ENCODE measurements at places on chromosomes 3 and 15. TPM values are rescaled to one million over a fixed set of nuclear protein-coding genes. Genes with fewer than 3 reads are reported as not detected.

- peak; percentile 75 for DNase-seq
Observed at GRCh38 chr3:168531116-168531515, 435.4 kb upstream of the GOLIM4 start.

- peak; percentile 50 for DNase-seq
Observed at GRCh38 chr3:65953881-65954733, 84.6 kb downstream of the MAGI1 start.

- peak; percentile 85 for DNase-seq
Observed at GRCh38 chr3:179037351-179037750, 34.3 kb downstream of the ZMAT3 start.

DNA sequence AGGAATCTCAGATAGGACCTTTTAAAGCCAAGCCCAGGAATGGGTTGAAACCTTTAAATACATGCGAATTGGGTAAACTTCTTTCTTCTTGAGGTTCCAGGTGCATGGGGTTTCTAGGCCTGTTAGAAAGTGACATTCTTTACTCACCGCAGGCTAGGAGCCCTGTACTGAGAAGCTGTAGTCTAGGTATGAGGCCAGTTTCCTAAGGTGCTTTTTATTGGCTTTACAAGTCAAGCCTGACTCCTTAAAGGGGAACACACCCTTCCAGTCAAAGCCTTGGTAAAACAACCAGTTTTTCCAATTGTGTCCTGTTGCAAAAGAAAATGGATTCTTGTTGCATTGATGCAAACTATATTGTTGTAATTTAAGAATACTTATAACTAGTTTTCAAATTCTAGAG is 76.1 kb upstream of the ATP11B start:
- no peak for DNase-seq

DNA sequence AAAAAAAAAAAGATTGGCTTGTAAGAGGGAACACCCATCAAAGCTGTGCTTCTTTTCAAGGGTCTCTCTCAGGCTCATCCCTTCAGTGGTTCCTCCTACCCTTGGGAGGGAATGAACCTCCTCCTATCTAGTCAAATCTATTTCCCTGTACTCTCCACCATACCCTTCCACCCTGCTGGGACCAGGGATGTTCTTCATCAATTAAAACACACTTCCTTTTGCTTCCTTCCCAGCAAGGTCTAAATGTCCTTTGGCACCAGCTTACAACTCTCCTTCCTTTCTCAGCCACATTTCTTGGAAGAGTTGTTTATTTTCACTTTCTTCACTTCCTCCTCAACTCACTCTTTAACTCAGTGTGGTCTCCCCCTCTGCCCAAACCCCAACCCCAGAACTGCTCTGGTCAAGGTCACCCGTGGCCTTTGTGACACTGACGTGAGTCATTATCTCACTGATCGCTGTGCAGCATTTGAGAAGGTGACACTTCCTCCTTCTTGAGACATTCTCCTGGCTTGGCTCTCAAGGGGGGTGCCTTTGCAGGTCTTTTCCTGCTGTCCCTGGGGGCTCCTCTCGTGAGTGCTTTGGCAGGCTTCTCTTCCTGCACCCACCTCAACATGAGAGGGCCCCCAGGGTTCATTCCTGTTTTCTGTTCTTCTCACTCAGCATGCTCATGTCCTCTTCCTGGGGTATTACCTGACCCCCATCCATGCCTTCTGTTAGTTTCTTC is 210.5 kb upstream of the TLE3 start:
- DNase-seq, result no peak

GRCh38 chr3:127151251-127151564 is 41.7 kb upstream of the PRR23E start:
- DNase-seq, result no peak

The SPTBN5 gene
- 2.1 TPM for total RNA-seq

GRCh38 chr15:64282701-64283100 is 73.3 kb downstream of the CSNK1G1 start:
- DNase-seq, result no peak

- DNase-seq, result no peak
Observed at GRCh38 chr3:10511809-10512494, 6.6 kb upstream of the ATP2B2 start.

DNA sequence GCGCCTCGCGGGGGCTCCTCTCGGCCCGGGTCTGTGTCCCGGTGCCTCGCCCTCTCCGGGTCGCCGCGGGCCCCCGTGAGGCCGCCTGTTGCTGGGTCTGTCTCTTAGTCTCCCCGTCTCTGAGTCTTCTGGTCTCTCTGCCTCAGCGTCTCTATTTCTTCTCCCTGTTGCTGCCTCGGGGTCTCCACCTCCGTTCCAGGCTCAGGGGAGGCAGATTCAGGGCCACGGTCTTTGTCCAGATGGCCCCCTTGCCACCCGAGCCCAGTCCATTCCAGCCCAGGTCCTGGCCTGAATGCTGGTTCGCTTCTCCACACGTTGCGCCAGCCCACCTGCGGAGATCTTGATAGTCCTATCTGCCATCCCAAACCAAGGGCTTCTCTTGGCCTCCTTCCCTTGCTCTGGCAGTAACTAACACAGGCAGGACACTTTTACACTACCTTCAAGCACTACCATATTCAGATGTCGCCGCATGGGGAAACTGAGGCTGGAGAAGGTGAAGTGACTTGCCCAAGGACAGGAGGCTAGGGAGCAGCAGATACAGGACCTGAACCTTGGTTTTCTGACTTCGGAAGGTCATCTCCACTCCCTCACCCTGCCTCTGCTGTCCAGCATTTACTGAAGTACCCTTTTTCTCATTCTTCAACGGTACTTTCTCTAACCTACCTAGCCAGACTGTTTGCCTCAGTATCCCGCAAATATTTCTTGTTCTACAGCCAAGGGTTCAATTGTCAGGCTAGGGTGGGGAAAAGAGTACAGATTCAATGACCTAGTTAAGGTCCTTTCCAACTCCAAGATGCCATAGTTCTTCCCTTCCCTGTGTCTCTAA is 616 bp upstream of the IGDCC4 start:
- no peak for DNase-seq

The CCNL1 gene
- 223 TPM for total RNA-seq

The MYD88 gene
- 2.1 TPM for total RNA-seq

The HHLA2 gene
- 0.48 TPM for total RNA-seq

- DNase-seq, result peak; percentile 41
Observed at GRCh38 chr3:153165261-153165681, 3.2 kb downstream of the RAP2B start.

The MESP1 gene
- 1.9 TPM for total RNA-seq

- DNase-seq, result peak; percentile 81
Observed at GRCh38 chr15:89358755-89359439, 24.3 kb upstream of the POLG start.

The POLR2H gene
- total RNA-seq, result 112 TPM

- DNase-seq, result peak; percentile 79
Observed at GRCh38 chr3:132135628-132136333, 101.0 kb upstream of the CPNE4 start.

The GOLGA6L4 gene
- total RNA-seq, result 0.63 TPM

The ITGB5 gene
- total RNA-seq, result 56.9 TPM

- no peak for DNase-seq
Observed at GRCh38 chr3:14605744-14606143, 45.8 kb upstream of the CCDC174 start.

DNA sequence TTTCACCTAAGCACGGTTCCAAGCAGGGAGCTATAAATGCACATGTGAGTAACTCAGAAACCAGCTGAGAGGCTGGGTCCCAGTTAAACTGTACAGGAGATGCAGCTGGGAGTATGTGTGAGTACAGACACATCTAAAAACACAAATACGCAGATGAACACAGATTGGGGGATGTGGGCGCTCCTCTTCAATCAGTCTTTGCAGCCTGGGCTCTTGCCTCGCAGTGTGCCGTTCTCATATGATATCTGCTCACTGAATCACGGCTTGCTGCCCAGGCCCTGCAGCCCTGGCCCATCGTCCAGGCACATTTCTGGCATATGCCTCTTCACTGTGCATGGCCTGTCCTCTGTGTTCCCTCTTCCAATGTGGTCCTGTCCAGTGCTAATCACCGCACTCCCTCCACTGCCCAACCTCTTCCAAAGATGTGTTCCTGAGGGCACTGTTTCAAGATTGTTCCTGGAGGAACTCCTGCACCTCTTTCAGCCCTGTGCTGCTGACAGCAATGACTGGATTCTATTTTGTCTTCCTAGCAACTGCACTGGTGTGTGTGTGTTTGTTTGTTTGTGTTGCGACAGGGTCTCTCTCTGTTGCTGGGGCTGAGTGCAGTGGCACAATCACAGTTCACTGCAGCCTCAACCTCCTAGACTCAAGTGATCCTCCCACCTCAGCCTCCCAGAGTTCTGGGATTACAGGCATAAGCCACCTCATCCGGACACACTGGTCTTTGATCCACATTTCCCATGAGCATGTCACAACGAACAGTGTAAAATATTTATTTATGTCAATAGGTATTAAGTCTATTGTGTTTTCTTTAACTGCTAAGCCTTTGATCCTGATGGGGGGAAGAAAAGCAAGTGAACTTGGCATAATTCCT is 17.0 kb downstream of the CA12 start:
- DNase-seq, result no peak

DNA sequence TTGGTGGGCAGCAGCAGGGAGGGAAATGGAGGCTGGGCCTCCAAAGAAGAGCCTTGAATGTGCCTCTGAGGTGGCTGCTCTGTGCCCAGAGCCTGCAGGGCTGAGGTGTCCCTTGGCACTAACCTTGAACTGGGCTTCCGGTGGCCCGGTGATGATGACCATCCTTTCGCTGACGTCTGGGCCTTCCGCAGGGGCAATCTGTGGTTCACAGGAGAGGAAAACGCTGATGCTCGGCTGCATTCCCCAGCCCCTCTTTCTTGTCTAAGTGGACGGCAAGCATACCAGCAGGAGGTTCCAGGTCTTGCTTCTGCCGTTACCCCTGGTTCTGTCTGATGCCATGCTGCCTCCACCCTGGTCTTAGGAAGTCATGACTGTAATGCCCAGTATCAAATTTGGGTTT is 65.9 kb downstream of the SENP2 start:
- no peak for DNase-seq

- DNase-seq, result no peak
Observed at GRCh38 chr3:134375582-134376384, 1.5 kb upstream of the AMOTL2 start.

The LIPC gene
- not detected for total RNA-seq

- no peak for DNase-seq
Observed at GRCh38 chr15:41020311-41020710, 67.0 kb downstream of the CHAC1 start.

Data from cardiac muscle cell (in vitro differentiated cells and primary cell).